Esophagus muscularis mucosa (tissue), 4 donors: ENCODE measurements at places on chromosomes 3 and 15. TPM values are rescaled to one million over a fixed set of nuclear protein-coding genes. Genes with fewer than 3 reads are reported as not detected.

DNA sequence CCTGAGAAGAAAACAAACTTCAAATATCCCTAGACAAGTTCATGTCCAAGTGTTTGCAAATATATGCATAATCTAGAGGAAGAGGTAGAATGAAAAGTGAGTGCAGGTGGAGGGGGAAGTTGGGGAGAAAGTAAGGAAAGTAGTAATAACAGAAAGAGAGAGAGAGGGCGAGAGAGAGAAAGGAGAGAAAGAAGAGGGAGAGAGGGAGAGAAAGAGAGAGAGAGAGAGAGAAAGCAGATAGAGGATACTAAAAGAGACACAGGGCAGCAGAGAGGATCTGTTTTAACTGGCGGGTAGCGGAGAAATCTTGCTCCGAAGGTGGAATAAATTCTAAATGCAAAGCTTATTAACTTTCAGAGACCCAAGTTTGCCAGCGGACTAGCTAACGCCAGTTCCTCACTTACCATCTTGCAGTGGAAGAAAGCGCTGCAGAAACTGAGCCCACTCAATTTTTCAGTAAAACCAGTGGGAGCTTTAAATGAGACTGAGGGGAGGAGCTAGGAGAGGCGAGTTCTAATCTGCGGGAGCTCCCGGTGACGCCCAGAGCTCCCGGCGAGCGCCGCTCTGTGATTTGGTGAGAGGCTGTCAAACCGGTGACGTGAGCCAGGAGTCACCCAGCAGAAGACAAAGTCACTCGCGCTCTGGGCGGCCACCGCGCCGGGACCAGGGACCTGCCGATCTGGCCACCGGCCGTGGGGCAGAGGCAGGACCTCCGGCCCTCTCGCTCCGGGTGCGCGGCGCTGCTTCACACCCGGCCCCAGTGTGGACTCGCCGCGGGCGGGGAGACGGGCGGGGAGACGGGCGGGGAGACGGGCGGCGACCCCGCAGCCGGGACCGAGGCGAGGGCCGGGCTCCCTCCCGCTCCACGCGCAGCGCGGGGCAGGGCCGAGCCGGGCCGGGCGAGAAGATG lies at the start of gene GMNC:
GMNC (minus strand) TSS at position 486 of the 910 bp plus-strand sequence; CDS start at position 407, 79 bp downstream.
- H3K4me3 ChIP-seq: peak within 1 kb of the TSS; percentile 74
- peaks cover 21% of the 10 kb centered on the region for H3K4me1 ChIP-seq
- H3K27ac ChIP-seq: peak within 1 kb of the TSS; percentile 89
- H3K27me3 ChIP-seq: no peaks in the 10 kb centered on the region
- no peaks in the 10 kb centered on the region for H3K36me3 ChIP-seq

- DNase-seq: no peak
- H3K27ac ChIP-seq: no peak overlapping the region
- no peaks in the 10 kb centered on the region for H3K4me1 ChIP-seq
- H3K4me3 ChIP-seq: no peak overlapping the region
These were observed 29.9 kb upstream of the TMOD3 start for GRCh38 chr15:51799282-51800252.

GRCh38 chr3:20773320-20773984 lies 587.4 kb upstream of the SGO1 start:
- H3K4me1 ChIP-seq: no peaks in the 10 kb centered on the region
- H3K27ac ChIP-seq: no peak overlapping the region
- no peak for DNase-seq
- H3K27me3 ChIP-seq: no peaks in the 10 kb centered on the region
- no peak overlapping the region for H3K4me3 ChIP-seq

DNA sequence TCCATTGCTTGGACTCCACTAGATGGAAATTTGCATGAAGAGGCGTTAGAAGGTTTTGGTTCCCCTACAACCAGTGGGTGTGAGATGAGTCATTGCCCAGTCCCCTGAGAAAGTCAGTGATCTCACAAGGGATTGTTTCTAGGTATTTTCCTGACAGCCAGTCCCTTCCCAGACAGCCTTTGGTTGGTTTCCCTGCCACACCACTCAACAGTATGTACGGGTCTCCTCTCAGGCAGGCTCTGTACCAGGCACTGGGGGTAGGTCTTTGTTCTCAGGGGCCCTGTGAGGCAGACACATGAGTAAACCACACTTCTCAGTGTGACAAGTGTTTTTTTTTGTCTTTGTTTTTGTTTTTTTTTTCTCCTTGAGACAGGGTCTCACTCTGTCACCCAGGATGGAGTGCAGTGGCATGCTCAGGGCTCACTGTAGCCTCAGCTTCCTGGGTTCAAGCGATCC lies 4.0 kb downstream of the LAMP3 start:
- peaks cover 4% of the 10 kb centered on the region for H3K27me3 ChIP-seq
- H3K27ac ChIP-seq: no peak overlapping the region
- H3K4me3 ChIP-seq: no peak overlapping the region
- no peak for DNase-seq
- peaks cover 8% of the 10 kb centered on the region for H3K4me1 ChIP-seq
- H3K36me3 ChIP-seq: no peaks in the 10 kb centered on the region

Gene PPCDC
- 6.4 TPM for total RNA-seq

DNA sequence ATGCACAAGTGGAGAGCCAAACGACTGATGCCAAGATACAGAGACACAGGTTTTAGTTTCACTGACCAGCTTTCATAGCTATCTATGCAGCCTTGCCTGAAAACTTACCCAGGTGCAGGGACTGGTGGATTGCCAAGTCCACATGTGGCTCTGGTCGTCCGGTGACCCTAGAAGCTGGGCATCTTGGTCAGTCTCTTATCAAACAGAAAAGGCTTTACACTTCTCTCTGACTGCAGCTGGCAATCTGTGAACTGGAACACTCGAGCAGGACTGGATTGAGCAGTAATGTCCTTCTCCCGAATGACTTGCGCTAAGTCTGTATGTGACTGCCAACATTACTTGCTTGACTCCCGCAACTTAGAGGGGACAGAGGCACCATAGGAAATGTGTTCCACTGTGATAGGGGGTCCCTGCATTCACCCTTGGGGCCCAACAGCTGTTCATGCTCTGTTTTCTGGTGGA lies 63.0 kb upstream of the SIAH2 start:
- no peaks in the 10 kb centered on the region for H3K36me3 ChIP-seq
- H3K4me1 ChIP-seq: no peaks in the 10 kb centered on the region
- no peaks in the 10 kb centered on the region for H3K27me3 ChIP-seq
- H3K27ac ChIP-seq: no peak overlapping the region
- no peak for DNase-seq

DNA sequence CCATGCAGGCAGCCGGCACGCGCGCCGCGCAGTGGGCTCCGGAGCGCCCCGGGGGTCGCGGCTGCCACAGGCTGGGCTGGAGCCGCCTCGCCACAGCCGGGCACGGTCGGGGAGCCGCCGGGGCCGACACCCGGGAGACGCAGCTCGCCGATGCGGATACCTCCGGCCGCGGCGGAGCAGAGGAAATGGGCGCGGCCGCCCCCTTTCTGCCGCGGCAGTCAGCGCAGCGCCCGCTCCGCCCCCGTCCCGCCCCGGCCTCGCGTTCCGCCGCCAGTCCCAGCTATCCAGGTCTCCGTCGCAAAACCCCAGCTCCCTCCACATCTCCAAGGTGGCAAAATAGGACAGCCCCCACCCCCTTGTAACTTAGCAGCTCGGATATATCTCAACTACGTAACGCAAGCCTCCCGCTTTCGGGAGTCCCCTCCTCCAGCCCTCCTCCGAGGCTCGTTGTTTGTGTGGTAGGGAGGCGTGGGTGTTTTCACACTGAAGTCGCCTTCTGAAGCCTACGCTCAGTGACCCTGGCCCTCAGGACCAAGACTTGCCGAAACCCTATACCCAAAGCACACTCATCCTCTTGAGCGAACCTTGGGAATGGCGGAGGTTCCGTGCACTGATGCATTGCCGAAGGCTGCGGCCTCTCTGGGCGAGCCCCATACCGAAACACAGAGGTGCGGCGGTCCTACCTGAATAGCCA lies at the start of gene SH3BP5:
SH3BP5 (minus strand) TSS at position 182 of the 694 bp plus-strand sequence; CDS start at position 4, 178 bp downstream.
- no peaks in the 10 kb centered on the region for H3K27me3 ChIP-seq
- peak within 1 kb of the TSS; percentile 79 for H3K4me3 ChIP-seq
- no peak for DNase-seq
- peaks cover 48% of the 10 kb centered on the region for H3K4me1 ChIP-seq
- peak within 1 kb of the TSS; percentile 85 for H3K27ac ChIP-seq

DNA sequence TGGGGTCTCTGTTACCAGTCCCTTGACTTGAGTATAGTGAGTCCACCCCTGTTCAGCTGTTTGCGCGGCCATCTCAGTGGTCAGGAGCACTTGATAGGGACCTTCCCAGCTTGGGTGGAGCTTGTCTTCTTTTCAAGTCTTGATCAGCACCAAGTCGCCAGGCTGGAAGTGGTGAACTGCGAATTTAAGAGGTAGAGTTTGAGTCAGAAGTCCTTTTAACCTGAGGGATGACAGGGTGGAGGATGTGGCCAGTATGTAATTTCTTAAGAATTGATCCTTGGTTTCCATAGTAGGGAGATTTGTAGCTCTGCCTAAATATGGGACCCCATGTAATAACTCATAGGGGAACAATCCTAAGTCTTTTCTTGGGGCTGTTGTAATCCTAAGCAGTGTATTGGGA lies 86.3 kb upstream of the XCR1 start:
- H3K27me3 ChIP-seq: no peaks in the 10 kb centered on the region
- peak overlapping the region; percentile 42 for H3K27ac ChIP-seq

- H3K36me3 ChIP-seq: no peaks in the 10 kb centered on the region
- no peak overlapping the region for H3K27ac ChIP-seq
- peaks cover 75% of the 10 kb centered on the region for H3K4me1 ChIP-seq
- DNase-seq: no peak
- H3K27me3 ChIP-seq: no peaks in the 10 kb centered on the region
- no peak overlapping the region for H3K4me3 ChIP-seq
These were observed 268.8 kb upstream of the TBL1XR1 start for GRCh38 chr3:177466074-177466473.

Gene KNL1
- total RNA-seq: 0.06 TPM

GRCh38 chr3:19256313-19256712 lies 108.0 kb downstream of the KCNH8 start:
- H3K27me3 ChIP-seq: no peaks in the 10 kb centered on the region
- no peak overlapping the region for H3K4me3 ChIP-seq
- no peak for DNase-seq
- H3K36me3 ChIP-seq: no peaks in the 10 kb centered on the region
- no peak overlapping the region for H3K27ac ChIP-seq

GRCh38 chr3:150931745-150932144 lies 26.5 kb upstream of the MINDY4B start:
- H3K27me3 ChIP-seq: no peaks in the 10 kb centered on the region
- no peak for DNase-seq
- no peaks in the 10 kb centered on the region for H3K36me3 ChIP-seq
- no peaks in the 10 kb centered on the region for H3K4me1 ChIP-seq

GRCh38 chr3:14458434-14459275 lies 56.2 kb downstream of the SLC6A6 start:
- H3K27me3 ChIP-seq: no peaks in the 10 kb centered on the region
- no peak overlapping the region for H3K27ac ChIP-seq
- peaks cover 14% of the 10 kb centered on the region for H3K36me3 ChIP-seq
- DNase-seq: no peak
- H3K4me1 ChIP-seq: peaks cover 43% of the 10 kb centered on the region

DNA sequence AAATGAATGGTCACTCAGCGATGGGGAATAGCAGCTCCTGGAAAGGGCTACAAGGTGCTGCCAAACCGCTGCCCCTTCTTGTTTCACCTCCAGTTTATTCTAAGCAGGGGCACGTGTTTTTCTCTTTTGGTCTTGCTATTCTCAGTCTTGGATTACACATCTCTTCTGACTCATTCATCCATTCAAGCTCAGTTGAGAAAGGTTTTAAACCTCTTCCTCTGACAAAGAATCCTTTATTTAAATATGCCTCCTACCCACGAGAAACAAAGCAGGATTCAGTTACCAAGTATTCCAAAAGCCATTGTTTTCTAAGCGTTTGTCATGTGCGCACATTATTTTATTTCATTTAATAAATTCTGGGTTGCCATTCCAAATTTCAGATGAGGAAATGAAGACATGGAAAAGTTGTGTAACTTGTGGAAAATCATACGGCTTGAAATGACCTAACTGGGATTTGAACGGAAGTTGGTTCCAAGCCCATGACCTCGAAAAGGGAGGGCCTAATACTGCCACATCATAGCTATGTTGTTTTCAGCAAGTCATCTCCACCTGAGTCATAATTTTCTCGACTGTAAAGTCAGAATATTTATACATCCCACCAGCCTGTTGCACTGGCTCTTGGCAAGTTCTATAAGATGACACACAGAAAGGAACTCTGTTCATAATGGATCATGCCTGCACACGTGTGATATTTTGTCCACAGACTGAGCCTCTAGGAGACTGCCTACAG lies 292.0 kb upstream of the SLCO3A1 start:
- H3K27ac ChIP-seq: peak overlapping the region; percentile 62
- H3K4me3 ChIP-seq: no peak overlapping the region
- H3K4me1 ChIP-seq: peaks cover 20% of the 10 kb centered on the region
- H3K27me3 ChIP-seq: no peaks in the 10 kb centered on the region

Gene THPO
- 0.83 TPM for total RNA-seq

Gene TMEM207
- not detected for total RNA-seq

GRCh38 chr15:48644467-48644826 lies 1.1 kb downstream of the FBN1 start:
- H3K27me3 ChIP-seq: no peaks in the 10 kb centered on the region
- peak overlapping the region; percentile 96 for H3K27ac ChIP-seq
- DNase-seq: no peak
- peaks cover 57% of the 10 kb centered on the region for H3K4me1 ChIP-seq

DNA sequence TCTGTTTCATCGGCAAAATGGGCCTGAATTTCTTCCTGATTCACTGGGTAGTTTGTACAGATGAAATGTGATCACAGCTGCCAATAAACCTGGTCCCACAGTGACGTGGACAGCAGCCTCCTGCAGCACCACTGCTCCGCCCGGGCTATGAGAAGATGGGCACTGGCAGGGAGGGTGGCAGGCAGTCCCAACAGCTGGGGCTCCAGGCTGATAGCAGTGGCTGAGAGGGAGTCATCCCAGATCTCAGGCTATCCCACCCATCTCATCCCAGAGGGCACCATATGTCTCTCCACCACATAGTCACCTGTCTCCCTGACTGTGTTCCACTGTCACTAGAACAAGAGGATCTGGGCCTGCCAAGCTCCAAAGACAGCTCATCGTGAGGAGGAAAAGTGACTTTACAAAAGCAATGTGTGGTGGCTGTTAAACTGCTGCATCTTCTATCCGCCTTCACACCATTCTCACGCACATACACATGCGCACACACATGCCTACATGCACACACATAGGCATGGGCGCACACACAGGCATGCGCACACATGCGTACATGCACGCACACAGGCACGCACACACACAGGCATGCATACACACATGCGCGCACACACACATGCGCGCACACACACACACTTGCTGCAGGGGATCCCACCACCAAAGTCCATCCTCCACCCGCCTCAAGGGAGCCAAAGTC lies 46.2 kb downstream of the RGMA start:
- peaks cover 39% of the 10 kb centered on the region for H3K4me1 ChIP-seq
- no peak overlapping the region for H3K4me3 ChIP-seq
- no peak for DNase-seq
- no peak overlapping the region for H3K27ac ChIP-seq

Gene GOLGA6B
- not detected for total RNA-seq

DNA sequence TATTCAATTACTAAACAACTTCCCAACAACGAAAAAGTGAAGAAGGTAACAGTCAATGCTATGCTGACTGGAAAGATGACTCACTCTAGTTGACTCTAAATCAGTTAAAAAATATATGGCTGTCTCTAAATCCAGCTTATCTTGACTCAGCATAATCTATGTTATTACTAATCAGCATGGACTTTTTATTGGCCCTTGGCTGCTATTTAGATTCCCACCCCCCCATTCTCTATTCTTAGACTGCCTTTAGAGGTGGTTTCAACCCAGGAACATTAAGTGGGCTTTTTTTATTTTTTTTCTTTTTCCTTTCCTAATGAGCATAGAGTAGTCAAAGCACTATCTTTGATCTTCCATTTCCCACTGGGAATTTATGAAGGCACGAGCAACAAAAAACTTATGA lies 1.9 kb downstream of the PCOLCE2 start:
- no peak for DNase-seq
- H3K4me1 ChIP-seq: peaks cover 16% of the 10 kb centered on the region
- H3K27me3 ChIP-seq: peaks cover 15% of the 10 kb centered on the region
- no peaks in the 10 kb centered on the region for H3K36me3 ChIP-seq
- no peak overlapping the region for H3K27ac ChIP-seq

GRCh38 chr3:36525115-36525801 lies 145.0 kb downstream of the STAC start:
- no peaks in the 10 kb centered on the region for H3K4me1 ChIP-seq
- H3K27ac ChIP-seq: no peak overlapping the region
- peak; percentile 29 for DNase-seq
